ENCODE measurements at places on chromosomes 6 and 20.

- DNase-seq: no peak
Observed at GRCh38 chr20:16710781-16711180, 19.0 kb upstream of the SNRPB2 start.

- DNase-seq: no peak
Observed at GRCh38 chr20:62266340-62266739, 28.0 kb downstream of the OSBPL2 start.

DNA sequence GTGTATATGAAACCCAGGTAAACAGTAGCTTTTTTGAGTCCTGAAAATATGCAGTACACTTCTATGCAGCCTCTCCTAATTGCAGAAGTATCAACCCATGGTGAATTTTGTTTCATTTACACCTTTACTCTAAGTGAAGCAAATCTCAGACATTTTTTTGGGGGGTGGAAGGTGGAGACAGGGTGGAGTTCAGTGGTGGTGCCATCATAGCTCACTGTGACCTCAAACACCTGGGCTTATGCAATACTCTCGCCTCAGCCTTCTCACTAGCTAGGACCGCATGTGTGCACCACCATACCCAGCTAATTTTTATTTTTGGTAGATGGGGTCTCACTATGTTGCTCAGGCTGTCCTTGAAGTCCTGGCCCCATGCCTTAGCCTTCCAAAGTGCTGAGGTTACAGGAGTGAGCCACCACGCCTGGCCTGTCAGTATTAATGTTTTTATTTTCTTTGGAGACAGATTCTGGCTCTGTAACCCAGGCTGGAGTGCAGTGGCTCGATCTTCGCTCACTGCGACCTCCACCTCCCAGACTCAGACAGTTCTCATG is 80.3 kb downstream of the JARID2 start:
- no peak for DNase-seq

DNA sequence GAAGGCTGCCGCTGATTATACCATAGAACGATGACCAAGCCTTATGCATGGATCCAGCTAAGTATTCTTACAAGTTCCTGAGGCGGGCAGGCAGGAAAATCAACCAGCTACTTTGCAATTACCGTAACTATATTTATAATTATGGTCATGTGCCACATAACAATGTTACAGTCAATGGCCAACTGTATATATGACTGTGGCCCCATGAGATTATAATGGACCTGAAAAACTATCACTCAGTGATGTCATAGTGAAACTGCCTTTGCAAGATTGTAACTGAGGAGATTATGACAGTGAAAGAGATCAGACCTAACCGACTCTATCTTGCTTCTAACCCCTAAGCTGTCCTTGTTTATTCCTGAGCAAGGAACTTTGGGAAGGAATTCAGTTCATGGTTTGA is 33.1 kb upstream of the FAM135A start:
- no peak for DNase-seq

GRCh38 chr6:4134841-4135664 is at the start of gene ECI2:
Gene ECI2, minus strand, starts transcription at chr6:4135575. Its CDS starts 15 bp downstream, at chr6:4135560.
- DNase-seq: peak; percentile 97

DNA sequence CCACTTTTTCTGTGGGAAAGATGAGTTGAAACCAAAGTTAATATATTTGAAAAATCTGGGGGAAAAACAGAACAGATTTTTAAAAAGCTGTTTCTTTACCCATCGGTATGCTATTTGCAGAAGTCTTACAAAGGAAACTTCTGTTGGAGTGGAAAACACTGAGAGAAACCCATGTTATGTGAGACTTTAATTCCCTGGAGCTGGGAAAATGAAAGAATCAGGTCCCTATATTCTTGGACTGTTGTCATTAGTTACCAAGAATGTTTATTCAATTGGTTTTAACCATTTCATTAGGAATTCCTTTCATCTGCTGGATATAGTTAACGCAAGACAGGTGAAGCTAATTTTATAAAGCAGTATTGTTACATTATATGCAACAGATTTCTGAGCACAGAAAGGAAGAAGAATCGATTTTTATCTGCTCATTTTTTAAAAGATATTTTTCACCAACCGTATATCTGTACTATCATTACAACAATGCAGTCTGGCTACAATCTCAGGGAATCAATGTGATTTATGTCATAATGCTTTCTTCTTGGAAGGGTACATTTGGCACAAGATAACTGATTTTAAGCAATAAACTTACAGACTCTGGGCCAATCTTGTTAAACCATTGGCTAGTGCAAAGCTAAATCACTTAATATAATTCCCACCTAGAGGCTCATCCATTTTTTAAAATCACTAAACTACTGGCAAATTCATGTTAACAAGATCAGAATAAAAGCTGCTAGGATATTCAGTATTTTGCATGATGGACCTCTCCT is 170.0 kb downstream of the MOXD1 start:
- DNase-seq: no peak

- no peak for DNase-seq
Observed at GRCh38 chr6:100144991-100145390, 151.0 kb upstream of the MCHR2 start.

GRCh38 chr20:6663751-6664388 is 103.6 kb upstream of the BMP2 start:
- no peak for DNase-seq

DNA sequence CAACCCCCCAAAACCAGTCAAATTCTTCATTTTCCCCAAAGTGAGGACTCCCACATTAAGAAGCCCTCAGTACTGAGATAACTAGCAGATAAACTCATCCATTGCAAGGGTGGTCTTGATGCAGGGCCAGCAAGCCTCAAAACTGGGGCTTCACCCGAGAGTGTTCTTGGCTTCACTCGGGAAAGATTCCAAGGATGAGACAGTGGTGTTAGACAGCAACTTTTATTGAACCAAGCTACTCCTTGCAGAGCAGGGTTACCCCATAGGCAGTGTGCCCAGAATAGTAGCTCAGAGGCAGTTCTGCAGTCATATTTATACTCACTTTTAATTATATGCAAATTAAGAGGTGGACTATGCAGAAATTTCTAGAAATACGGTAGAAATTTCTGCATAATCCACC is 15.8 kb upstream of the HLA-DQA1 start:
- no peak for DNase-seq
